ENCODE measurements at places on chromosomes 1 and 21. TPM values are rescaled to one million over a fixed set of nuclear protein-coding genes. Genes with fewer than 3 reads are reported as not detected.
A peak's percentile ranks its signal among the peaks of the same experiment; 100 is the strongest.

GRCh38 chr21:33205476-33205875 is 24.3 kb upstream of the IFNAR2 start:
- no peak for DNase-seq

DNA sequence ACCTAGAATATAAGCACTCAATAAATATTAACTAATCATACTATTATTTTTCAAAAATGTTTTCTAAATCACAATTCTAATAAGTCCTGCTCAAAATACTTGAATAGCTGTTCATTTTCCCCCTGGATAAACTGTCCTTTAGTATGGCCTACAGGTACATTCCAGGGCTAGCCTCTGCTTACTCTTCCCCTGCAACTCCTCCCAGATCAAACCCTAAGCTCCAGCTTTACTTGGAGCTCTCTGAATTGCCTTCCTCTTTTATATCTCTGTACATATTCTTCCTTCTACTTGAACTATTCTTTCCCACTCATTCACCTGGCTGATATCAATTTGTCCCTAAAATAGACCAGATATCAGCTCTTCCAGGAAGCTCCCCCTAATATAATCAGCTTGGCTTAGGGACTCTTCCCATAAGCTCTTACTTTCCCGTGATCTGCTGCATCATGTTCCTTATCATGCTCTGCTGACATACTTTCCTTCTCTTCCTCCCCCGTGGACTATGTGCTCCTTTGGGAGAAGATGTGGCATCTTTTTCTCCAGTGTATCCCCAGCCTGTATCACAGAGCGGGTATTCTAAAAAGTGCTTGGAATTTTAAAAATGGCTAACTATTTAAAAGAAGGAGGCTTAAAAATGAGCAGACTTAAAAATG is 43.1 kb upstream of the PIGC start:
- no peak for DNase-seq

GRCh38 chr1:203056516-203056915 is 29.3 kb downstream of the MYOG start:
- no peak for DNase-seq

DNA sequence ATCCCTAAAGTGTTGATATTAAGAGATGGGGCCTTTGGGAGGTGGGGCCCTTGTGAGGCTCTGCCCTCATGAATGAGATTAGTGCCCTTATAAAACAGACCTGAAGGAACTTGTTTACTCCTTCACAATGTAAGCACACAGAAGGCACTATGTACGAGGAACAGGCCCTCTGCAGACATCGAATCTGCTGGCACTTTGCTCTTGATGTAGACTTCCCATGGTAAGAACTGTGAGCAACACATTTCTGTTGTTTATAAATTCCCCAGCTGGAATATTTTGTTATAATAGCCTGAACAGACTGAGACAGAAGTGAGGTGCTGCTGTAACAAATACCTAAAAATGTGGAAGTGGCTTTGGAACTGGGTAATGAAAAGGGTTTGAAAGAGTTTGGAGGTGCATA is 193.2 kb downstream of the TGFB2 start:
- no peak for DNase-seq

- DNase-seq: no peak
Observed at GRCh38 chr1:213332491-213332890, 281.4 kb downstream of the RPS6KC1 start.

DNA sequence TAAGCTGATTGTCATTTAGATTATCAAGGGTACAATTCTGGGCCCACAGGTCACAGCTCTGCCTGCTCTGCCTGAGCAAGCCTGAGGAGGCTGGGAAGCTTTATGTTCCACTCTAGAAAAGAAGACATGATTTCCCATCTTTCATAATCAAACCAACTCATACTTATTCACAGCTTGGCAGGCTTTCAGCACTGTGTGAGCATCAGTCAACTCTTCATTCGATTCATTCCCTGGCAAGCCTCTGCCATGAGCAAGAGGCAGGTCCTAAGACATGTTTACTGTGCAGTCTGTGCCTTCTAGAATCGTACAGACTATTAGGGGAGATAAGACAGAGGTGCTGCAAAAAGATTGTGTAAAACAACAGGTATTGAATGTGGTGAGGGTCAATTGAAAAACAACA is 24.5 kb upstream of the KIRREL1 start:
- no peak for DNase-seq

DNA sequence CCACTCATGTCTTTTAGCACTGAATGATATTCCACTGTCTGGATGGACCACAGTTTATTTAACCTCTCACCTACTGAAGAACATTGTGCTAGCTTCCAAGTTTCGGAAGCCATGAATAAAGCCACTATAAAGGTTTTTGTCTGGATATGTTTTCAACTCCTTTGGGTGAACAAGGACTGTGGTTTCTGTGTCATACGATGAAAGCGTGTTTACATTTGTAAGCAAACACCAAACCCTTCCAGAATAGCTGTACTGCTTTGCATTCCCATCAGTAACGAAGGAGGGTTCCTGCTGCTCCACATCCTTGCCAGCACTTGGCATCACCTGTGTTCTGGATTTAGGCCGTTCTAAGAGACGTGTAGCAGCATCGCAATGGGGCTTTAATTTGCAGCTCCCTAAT is 10.7 kb upstream of the ARHGEF16 start:
- no peak for DNase-seq

DNA sequence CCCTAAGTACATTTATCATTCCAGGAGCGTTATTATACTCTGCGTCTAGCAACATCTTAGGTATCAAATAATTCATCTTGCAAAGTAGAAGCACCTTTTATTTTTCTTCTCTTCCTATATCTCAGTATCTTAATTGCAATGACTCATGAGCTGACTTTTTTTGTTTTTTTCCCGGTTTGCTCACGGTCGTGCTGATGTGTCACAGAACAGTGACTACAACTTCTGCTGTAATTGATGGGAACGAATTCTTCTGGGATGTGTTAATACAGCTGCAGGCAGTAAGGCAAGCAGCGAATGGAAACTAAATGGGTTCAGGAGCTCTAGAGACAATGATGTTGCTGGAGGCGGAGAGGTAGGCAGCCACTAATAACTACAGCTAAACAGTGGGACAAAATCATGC is 89.8 kb upstream of the TMPRSS15 start:
- DNase-seq: peak; percentile 48

GRCh38 chr1:228925691-228926090 is 190.4 kb downstream of the RHOU start:
- DNase-seq: no peak

GRCh38 chr21:27825035-27825434 is 858.1 kb upstream of the ADAMTS5 start:
- DNase-seq: no peak

DNA sequence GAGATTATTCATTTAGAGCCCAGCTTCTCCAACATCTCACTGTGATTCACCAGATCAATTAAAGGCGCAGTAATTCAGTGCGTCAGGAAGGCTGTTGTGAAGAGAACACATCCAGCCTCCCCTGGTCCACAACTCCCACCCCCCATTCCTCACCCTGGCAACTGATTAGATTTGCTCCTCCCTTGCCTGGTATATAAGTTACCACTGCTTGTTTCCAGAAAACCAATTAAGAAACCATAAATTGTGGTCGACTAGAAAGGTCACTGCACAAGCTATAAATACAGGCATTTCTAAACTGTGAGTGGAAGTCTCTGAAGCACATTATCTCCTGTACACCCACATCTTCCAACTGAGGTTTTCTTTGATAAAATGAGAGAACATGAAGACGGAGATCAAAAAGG is 41.9 kb downstream of the FAM163A start:
- DNase-seq: no peak

DNA sequence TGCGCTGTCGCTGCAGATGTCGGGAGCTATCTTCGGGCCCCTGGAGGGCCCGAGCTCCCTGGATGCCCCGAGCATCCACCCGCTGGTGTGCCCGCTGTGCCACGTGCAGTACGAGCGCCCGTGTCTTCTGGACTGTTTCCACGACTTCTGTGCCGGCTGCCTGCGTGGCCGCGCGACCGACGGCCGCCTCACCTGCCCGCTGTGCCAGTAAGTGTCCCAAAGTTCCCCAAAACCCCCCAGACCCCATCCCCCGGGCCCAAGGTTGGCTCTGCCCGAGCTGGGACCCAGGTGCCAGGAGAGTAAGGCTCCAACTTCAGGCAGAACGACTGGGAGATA is 569 bp downstream of the RNF207 start:
- DNase-seq: no peak

- no peak for DNase-seq
Observed at GRCh38 chr1:44418022-44418673, 13.1 kb downstream of the RNF220 start.

- DNase-seq: no peak
Observed at GRCh38 chr1:6141592-6141991, 38.5 kb downstream of the CHD5 start.

- DNase-seq: no peak
Observed at GRCh38 chr1:118081387-118081786, 103.6 kb downstream of the SPAG17 start.

- DNase-seq: no peak
Observed at GRCh38 chr1:43043695-43044094, 85.0 kb upstream of the SLC2A1 start.

- no peak for DNase-seq
Observed at GRCh38 chr1:248857201-248857600, 1.7 kb downstream of the ZNF692 start.

DNA sequence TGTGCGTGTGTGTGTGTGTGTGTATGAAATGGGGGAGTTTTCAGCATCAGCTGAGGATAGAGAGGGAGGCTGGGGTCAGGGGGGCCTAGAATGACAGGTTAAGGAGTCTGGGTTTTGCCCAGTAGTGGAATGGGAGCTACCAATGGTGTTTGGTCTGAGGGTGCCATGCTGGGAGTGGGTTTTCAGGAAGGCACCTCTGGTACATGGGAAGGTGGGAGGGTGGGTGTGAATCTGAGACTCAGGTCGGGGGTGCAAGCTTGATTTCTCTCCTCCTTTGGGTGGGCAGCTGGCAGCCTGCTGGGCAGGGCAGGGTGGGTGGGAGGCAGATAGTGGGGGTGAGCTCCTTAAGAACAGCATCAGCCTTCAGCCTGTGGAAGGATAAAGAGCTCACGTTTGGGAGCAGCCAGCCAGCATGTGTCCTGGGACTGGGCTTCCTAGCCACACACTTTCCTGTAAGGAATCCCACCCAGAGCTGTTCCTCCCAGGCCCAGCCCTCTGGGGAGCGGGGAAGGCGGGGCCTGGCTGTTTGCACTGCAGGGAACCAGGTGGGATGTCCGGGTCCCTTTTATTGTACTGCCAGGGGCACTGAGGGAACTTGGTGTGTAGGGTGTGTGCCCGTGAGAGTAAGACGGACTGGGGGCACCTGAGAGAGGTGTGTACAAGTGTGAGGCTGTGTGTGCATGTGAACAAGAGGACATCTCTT is 152.8 kb downstream of the FOXD2 start:
- no peak for DNase-seq

DNA sequence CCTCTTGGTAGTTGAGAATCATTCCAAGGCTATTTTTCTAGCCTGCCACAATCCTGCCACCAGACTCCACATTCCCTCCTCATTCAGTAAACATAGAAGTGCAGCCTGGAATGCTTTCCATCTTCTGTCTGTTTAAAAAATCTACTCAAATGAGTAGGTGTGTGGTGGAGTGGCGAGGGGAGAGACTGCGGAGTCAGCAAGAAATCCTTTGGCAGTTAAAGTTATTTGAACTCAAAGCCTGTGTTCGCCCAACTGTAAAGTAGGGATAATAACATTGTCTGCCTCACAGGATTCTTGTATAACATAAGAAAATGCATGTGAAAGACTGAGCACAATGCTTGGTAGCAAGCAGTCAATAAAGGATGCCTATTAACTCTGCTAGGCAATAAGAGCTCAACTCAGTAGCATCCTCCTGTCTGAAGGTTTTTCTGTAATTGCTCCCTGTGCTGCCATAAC is 22.2 kb upstream of the DPT start:
- DNase-seq: peak; percentile 73

- DNase-seq: no peak
Observed at GRCh38 chr21:34938089-34938764, 110.9 kb downstream of the RUNX1 start.

DNA sequence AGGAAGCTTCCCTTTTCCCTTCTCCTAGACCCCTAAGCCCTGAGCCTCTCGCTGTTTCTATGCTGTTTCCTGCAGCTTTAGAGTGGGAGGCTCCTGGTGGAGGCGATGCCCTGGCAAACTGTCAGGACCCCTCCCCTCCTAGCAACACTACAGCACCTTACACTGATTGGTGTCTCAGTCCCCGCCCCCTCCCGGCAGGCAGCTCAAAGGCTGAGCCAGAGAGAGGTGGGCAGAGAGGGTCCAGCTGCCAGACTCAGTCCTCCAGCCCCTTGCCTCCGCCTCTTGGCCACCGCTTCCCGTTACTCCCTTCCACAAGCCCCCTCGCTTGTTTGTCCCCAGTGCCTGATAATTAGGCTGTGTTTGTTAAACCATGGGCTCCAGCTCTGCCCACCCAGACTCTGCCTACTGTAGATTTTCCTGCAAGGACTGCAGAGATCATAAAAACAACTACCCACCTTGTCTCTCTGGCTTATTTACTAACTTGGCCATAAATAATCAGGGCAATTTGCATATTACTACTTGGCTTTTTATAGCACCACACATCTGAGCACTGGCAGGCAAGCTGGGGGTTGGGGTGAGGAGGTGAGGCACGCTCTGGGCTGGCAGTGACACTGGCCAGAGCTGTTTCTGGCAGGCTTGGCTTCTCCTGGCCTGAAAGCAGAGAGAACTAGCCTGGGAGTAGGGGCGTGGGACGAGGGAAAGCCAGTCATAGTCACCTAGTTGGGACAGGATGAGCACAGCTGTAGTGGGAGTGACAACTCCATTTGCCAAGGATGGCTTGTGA is 107.5 kb downstream of the CSMD2 start:
- no peak for DNase-seq

DNA sequence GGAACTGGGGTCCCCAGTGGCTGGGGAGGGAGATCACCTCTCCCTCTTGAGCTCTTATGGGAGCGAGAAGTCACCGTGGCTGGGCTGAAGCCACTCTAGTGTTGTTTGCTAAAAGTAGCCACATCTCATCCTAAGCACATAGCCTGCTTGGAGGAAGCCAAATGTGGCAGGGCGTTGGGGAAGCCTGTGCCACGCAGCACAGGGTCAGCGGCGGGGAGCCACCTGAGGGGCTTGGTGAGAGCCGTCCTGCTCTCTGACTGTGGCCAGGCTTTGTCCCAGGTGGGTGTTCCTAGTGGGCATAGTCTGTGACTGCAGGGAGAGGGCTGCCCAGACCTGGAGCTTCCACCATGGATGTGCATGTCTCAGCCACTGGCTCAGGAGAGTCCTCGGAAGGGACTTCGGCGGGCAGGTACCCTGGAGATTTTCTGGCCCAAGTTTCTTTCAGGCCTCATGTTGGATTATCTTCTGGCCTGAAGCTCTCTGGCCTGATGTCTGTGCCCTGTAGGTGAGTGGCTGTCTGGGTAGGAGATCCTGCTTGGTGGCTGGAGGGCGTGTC is 38.9 kb downstream of the MORN1 start:
- no peak for DNase-seq

The PMVK gene
- polyA plus RNA-seq: 38.7 TPM

The CD2 gene
- 0.32 TPM for polyA plus RNA-seq

The MANEAL gene
- polyA plus RNA-seq: 2.1 TPM

The SIKE1 gene
- polyA plus RNA-seq: 26.4 TPM

The LEMD1 gene
- not detected for polyA plus RNA-seq

The TMEM52 gene
- 84.8 TPM for polyA plus RNA-seq

The PRKAA2 gene
- polyA plus RNA-seq: 21.8 TPM

The PROX1 gene
- polyA plus RNA-seq: 6.5 TPM

The GPR3 gene
- polyA plus RNA-seq: 0.88 TPM

The S100A7 gene
- not detected for polyA plus RNA-seq

The CDC20 gene
- 24.5 TPM for polyA plus RNA-seq

Measured in muscle of leg (tissue), 16 donors.